ENCODE measurements at places on chromosomes 11 and 22. TPM values are rescaled to one million over a fixed set of nuclear protein-coding genes. Genes with fewer than 3 reads are reported as not detected.

GRCh38 chr11:78214331-78215194, 25.8 kb downstream of the USP35 start:
- no peak for DNase-seq

DNA sequence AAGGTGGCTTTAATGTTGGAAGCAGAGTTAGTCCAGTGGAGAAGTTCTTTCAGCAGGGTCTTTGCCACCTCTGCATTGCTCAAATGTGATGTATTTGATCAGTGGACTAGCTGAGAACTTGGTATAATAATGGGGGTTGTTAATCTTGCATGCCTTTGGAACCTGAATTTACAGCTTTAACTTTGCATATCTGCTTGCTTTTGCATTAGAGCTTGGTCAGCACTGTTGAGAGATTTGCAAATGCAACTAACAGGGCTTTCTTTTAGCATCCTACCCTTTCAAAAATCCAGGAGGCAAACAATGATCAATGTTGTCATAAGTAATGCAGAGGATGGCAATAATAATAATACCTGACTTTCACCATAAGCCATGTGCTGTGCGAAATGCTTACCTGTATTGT, 48.2 kb downstream of the NF2 start:
- DNase-seq, result no peak

DNA sequence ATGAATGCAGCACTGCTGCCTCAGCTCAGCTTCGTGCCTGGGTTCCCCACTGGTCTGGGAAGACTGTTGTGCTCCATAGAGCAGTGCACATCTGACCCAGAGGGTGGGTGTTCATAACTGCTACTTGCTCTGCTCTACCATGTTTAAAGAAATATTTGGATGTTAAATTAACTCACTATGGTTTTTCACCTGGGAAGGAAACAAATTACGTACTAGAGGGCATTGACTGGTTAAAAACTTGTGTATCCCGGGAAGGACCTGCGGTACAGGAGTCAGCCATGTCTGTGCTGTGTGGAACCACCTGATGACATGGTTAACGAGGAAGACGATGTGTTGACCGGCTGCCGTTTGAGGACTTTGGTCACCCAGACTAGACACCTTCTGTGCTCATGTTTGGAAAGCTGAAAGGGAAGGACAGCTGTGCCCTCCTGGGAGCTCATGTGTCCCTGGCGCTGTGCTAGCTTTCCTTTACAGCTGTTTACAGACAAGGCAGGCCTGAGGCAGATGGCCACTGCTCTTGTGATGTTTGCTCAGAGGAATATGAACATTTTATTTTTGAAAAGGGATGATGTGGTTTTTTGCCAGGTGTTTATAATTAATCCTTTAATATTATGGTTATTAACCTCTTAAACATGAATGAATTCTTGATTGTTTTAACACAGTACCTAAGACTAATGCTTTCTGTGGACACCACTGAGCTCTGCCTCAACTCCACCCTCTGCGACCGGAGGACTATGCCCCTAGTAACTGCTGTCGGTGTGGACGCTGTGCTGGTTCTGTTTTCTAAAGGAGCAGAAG, 14.3 kb upstream of the AIFM3 start:
- DNase-seq, result no peak

Gene APBB1
- total RNA-seq, result 41.8 TPM

DNA sequence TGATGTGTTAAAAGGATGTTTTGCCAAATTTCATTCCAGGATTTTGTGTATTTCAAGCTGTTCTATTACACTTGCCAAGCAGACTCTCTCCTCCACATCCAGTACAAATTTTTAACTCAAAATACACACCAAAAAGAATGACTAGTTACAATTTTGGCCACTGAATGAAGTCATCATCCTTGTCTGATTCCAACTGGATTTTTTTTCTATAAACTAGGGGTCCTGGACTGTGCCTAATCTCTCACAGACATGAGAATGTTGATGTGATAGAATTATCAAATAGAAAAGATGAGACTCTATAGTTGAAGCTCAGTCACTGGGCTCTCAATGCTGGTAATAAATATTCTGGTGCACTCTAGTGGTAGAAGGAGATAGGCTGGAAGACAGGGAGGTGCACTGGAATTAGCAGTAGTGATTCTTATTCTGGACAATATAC, 85.8 kb downstream of the FANCF start:
- peak; percentile 17 for DNase-seq

GRCh38 chr11:133928628-133929059, 28.1 kb downstream of the IGSF9B start:
- DNase-seq, result peak; percentile 9

- no peak for DNase-seq
Observed at GRCh38 chr22:27791159-27791858, 10.2 kb downstream of the MN1 start.

Gene POU2AF2
- not detected for total RNA-seq

DNA sequence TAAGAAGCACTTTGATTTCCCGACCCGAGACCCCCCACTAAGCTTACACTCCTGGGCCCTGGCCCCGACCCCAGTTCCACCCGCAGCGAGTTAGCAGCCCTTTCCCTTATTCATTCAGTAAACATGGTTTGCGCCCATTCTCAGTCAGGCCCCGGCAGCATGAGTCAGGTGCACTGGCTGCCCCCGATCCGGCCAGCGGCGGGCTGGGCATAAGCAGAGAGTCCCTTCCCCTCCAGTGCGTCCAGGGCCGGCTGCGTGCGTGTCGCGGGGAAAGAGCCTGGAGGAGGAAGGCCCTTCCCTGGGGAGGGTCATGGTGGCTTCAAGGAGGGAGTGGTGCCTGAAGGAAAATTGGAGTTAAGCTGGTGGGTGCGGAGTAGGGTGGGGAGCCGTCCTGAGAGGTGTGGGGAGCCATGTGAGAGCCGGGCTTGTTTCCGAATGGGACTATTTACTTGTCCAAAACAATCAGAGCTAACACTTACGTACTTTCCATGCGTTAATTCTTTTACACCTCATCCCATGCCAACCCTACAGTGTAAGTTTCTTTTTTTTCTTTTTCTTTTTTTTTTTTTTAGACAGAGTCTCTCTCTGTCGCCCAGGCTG, 657 bp downstream of the IGHMBP2 start:
- DNase-seq, result peak; percentile 22

- no peak for DNase-seq
Observed at GRCh38 chr22:47192651-47193437, 430.4 kb downstream of the TBC1D22A start.

DNA sequence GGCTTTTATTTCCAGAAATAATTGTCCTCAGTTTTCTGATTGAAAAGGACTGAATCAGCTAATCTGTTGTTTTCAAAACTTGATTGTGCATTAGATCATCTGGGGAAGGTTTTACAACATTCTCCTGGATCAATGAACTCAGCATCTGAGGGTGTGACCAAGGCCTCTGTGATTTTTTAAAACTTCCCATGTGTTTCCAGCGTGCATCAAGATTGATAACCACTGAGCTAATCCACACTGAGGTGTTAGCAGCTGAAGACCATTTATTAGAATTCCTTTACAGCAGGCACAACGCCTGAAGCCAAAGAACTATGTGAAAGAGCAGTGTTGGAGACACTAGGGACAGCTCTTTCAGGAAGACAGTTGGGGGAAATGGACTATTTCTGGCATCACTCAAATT, 10.2 kb downstream of the VSTM5 start:
- no peak for DNase-seq

DNA sequence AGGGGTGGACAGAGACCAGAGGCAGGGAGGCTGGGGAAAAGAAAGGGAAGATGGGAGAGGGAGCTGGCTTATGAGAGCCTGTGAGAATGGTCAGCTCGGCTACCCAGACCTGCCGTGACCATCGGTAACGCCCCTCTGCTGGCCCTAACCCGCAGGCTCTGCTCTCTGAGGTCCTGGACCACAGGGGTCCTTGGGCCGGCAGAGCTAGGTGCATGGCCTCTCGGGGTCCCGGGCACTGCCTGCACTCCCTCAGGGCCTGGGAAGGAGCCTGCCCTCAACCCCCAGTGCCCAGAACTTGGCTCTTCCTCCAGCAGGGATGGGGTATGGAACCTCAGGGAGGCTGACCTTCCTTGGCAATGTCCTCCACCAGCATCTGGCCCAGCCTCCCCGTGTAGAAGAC, 13.2 kb downstream of the GGT5 start:
- DNase-seq, result no peak

Gene HOATZ
- not detected for total RNA-seq

DNA sequence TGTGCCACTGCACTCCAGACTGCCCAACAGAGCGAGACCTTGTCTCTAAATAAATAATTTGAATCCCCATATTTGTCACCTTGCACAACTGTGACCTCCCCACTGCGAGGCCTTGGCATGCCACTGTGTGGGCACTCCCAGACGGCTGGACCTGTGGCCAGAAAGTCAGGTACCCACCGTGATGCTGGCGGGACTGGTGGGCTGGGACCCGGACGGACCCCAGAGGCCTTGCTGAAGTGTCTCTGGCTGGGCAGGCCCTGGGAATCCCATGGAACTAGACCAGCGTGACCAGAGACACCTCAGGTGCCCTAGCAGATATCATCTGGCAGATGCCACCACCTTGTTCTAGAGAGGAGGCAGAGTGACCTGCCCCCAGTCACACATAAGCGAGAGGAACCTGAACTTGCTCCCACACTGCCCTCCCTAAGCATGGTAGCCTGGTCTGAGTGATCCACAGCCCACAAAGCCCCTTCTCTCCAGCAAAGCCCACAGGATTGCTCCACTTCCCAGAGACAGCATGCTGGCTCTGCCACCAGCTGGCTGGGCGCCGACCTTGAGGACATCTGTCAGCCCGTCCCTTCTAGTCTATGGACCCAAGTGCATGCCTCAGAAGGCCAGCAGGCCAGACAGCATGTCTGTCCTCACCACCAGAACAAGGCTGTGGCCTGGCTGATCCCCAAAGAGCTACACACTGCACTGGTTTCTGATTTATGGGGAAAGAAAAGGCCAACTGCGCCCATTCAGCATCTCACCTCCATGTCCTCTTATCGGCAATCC, 9.5 kb downstream of the MACROD1 start:
- no peak for DNase-seq

Gene MISFA
- 2.8 TPM for total RNA-seq

Gene PRR33
- not detected for total RNA-seq

- DNase-seq, result peak; percentile 89
Observed at GRCh38 chr22:37316875-37317371, 34.6 kb downstream of the CYTH4 start.

GRCh38 chr11:69055598-69056516, 7.1 kb downstream of the TPCN2 start:
- DNase-seq, result no peak

- DNase-seq, result no peak
Observed at GRCh38 chr11:64947208-64947814, 11.6 kb upstream of the GPHA2 start.

Gene EXPH5
- total RNA-seq, result 1.1 TPM

GRCh38 chr11:68763181-68763721, 11.9 kb upstream of the TESMIN start:
- no peak for DNase-seq

GRCh38 chr11:76665921-76666351, 4.6 kb downstream of the LRRC32 start:
- no peak for DNase-seq

- DNase-seq, result no peak
Observed at GRCh38 chr22:49205483-49205800, 622.2 kb downstream of the BRD1 start.

Gene TBX10
- total RNA-seq, result not detected

GRCh38 chr11:847876-848275, 5.2 kb downstream of the TSPAN4 start:
- DNase-seq, result no peak

DNA sequence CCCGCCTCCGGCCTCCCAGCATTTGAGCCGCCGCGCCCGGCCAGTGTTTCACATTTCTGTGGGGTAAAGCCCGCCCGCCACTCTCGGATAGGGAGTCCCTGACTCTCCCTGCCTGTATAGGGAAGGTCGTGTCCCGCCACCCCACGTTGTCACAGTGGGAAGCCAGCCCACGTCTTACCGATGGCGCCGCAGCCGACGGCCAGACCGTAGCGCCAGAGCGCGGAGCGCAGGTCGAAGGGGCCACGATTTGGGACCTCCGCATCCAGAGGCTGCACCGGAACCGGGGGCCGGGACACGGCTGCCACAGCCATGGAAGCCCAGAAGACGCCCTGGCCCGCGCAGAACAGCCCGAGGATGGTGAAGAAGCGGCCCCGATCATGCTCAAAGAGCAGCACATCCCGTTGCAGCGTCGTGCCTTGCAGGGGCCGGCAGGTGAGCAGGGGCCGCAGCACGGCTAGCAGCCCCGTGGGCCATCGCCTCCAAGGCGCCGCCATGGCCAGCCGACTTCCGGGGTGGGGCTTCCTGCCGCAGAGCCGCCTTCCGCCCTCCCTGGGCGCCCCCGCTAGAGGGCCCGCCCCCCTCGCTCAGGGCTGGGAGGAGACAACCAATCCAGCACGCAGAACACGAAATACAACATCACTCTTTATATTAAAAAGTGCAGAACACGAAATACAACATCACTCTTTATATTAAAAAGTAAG, at the start of gene TMEM223:
TSS of gene TMEM223 (minus strand) at position 506 of the 701 bp plus-strand sequence. CDS start at position 494, 12 bp downstream.
- DNase-seq, result peak; percentile 65

DNA sequence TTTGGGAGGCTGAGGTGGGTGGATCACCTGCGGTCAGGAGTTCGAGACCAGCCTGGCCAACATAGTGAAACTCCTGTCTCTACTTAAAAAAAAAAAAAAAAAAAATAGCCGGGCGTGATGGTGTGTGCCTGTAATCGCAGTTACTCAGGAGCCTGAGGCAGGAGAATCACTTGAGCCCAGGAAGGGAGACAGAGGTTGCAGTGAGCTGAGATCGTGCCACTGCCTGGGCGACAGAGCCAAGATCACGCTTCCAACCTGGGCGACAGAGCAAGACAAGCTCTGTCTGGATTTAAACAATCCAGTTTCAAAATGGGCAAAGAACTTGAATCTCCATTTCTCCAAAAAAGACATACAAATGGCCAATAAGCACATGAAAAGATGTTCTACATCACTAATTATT, 12.5 kb downstream of the LMO2 start:
- DNase-seq, result no peak

DNA sequence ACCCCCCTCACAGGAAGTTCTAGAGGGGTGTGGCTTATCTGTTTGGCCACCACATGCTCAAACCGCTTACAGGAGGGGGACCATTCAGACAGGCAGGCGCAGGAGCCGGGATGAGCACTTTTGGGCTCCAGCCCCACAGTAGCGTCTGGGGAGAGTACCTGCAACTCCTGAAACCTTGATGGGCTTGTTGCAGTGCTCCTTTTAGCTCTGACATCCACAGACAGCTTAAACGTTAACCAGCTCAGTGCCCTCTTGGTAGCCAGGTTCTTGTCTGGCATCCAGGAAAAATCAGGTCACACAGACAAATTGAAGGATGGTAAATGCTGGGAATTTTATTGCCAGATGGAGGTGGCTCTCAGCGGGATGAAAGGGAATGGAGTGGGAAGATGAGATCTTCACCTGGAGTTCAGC, 326.3 kb downstream of the ETS1 start:
- no peak for DNase-seq

GRCh38 chr11:133072858-133073582, 459.3 kb downstream of the OPCML start:
- no peak for DNase-seq

GRCh38 chr11:125300791-125301218, 136.3 kb downstream of the PKNOX2 start:
- peak; percentile 96 for DNase-seq
